ENCODE measurements at places on chromosomes 6 and 20.

DNA sequence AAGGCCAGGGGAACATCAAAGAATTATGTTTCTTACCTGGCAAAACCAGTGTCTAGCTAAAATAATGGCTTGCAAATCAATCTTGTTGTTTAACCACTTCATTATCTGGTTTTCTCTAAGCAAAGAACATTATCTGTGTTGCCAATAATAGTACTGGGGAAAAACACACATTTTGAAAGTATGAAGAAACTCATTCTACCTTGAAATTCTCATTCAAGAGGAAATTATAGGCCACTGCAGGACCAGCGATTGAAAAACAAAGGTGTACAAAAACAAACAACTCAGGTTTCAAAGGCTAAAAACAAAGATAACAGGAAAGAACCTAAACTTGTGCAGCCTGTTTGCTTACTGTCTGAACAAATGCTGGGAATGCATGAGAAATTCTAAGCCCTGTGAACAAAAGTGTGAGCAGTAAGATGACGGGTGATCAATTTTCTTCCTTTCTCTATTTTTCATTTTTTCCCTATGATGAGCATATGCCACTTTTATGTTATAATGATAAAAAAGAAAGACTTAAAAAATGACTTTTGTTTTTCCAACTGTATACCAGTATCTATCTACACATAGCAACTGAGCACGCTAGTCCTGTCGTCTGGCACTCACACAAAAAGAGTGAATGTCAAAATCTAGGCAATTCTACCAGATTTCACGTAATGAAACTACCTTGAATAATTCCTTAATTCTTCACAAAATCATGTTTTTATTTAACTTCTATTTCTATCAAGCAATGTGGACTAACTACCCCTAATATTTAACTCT is 117.9 kb downstream of the SGK1 start:
- no peak for DNase-seq

DNA sequence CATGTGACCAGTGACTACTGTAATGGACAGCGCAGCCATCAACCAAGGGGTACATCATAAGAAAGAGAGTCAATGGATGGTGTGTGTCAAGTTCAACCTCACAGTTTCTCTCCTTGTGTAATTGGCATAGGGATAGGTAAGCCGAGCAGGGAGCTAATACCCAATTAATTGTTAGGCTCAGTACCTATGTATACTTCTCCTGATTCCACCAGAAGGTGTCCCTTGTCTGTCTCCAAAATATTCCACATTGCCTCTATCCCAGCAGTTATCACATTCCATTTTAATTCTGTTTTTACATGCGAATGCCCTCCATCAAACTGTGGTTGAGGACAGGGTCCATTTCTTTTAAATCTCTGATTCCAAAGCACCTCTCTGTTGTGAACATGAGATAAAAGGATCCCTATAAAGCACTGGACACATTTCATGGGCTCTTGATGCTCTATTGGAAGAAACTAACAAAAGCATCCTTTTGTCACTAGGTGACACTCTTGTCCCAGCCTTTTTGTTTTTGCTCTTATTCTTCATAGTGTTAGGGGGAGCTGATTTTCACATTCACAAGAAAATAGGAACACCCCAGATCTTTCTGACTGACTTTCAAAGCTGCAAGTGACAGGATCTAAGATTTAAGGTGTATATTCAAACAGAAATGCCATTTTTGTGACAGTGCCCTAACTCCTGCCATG is 38.9 kb downstream of the FBXO9 start:
- DNase-seq: no peak

GRCh38 chr20:3876676-3877075 is 12.5 kb upstream of the PANK2 start:
- DNase-seq: no peak

DNA sequence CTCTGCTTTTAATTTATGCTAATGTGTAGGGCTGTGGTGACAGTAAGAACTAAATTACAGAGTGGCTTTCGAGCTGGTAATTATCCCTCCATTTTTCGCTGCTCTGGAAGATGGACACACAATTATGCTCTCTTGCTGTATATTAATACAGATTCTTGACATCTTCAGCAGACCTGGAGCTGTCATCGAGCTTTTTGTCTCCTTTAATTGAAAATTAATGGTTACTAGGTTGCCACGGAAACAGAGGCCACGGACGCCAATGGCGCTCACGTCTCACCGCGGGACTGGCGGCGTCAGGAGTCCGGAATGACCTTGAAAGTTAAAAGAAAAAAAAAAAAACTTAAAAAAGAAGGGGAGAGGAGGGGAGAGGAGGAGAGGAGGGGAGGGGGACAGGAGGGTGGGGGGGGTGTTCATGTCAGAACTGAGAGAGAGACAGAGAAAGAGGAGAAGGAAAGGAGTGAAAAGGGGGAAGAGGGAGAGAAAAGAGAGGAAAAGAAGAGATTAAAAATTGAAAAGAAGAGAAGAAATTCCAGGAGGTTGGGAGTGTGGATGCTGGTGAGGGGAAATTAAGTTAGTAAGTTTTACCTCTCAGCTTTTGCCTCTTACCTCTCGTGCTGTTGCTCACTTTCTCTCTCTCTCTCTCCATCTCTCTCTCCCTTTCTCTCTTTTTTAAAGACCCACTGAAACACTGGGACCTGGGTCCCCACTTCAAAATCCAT is 22.1 kb upstream of the FOXP4 start:
- no peak for DNase-seq

DNA sequence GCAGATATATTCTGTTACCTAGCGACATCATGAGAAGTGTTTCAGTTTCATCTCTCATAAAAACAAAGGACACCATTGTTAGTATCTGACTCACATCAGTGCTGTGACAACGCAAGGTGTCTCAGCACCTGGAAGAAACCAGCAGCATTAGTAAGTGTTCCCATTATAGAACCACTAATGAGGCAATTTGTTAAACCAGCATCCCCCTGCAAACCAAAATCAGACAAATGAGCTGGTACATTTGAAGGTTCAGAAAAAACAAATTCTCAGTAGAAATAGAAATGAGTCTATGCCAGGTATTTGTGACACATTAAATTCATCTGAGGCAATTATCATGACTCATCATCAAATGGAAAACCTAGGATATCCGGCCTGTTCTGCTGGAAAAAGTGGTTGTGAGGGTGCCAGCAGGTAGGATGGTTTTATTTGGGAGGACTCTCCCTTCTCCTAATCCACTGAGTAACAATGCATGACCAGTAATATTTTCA is 151.7 kb downstream of the TMEM200A start:
- no peak for DNase-seq

DNA sequence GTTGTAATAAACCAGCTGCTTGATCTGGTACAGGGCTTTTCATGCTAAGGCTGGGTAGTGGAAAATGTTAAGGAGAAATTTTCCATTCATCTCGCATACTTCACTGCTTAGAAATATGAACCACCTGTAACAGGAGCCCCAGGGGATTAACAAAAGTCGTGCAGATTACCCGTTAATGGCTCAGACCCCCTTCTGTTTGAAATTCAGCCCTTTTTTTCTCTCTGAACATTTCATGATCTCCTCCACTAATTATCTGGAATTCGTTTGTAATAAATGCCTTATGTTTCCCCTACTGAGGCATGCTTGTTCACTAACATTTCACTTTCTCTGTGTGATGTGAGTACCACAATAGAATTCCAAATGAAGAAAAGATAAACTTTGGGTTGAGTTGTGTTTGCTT is 336.4 kb upstream of the HSF2 start:
- no peak for DNase-seq

DNA sequence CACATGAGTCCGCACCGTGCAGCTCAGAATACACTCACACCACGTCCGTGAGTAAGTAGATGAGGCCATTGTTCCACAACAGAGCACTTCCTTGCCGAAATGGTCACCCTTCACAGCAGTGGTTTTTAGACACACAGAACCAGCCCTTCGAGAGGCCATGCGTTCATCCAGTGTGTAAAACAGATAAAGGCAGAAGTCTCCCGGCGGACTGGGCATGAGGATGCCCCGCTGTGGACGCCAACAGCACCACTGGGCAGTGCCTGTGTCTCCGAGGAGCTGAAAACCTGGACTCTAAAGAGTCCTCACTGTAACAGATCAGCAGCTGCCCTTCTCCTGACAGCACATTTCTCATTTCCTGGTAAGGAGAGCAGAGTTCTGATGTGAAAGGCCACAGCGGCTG is 75.2 kb downstream of the WDR27 start:
- DNase-seq: no peak

DNA sequence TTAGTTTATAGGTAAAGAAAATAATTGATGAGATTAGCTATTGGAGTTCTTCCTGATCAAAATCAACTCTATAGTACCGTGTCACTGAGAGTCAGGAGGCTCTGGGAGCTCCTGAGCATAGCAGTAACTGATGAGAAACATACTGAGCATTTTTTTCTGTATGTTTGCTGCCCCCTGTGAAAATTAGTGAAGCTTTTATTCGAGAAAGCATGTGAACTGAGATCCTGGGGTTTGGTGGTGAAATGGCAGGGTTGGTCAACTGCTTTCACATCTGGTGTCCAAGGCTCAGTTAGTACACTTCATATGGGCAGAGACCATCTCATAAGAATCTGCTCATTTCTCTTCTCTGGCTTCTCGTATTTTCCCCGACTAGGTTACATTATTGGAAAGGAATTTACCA is 4.1 kb upstream of the ABT1 start:
- no peak for DNase-seq

DNA sequence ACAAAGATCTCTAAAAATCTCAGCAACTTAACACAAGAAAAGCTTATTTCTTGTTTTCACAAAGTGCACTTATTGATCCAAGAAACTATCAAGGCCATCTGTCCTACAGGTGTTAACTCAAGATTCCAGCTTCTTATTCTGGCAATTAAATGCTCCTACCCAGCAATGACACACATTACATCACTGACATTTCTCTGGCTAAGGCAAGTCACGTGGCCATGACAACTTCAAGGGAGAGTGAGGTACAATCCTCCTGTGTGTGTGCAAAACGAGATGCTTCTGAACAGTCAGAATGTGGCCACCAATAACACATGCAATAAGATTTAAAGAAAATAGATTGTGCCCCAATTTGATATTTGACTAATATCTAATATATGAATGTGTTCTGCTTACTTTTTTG is 169.3 kb upstream of the BTBD3 start:
- DNase-seq: no peak

DNA sequence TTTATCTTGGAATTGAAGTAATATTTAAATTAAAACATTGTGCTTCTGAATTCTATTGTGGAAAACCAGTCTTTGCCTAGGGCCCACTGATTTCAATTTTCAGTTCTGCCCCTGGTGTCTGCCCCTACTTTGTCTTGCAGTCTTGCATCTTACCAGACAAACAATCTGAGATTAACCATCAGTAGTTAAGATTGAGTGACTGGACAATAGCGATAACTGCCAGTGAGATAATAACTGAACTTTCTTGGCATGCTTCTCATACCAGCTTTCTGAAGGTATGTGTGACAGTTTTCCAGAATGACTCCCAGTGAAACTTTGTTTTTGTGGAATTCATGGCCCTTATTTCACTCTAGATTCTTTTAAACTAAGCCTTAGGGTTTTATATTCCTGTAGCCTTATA is 53.5 kb downstream of the KCNQ5 start:
- no peak for DNase-seq

DNA sequence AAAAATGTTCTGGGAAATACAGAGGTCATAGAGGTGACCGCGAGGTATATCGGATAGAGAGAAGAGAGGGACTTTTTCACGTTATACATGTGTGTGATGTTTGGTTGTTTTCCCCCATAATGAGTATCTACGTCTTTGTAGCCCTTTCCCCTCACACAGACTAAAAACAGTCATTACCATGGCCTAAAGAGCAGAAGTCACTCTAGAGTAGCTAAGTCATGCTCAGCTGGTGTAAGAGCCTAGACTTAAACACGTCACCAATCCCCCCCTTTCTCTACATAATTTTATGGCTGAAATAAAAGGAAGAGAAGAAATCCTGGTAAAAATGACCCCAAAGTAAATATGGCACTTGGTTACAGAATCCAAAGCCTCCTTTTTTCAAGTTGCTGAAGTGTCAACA is 6.0 kb upstream of the BEND3 start:
- no peak for DNase-seq

DNA sequence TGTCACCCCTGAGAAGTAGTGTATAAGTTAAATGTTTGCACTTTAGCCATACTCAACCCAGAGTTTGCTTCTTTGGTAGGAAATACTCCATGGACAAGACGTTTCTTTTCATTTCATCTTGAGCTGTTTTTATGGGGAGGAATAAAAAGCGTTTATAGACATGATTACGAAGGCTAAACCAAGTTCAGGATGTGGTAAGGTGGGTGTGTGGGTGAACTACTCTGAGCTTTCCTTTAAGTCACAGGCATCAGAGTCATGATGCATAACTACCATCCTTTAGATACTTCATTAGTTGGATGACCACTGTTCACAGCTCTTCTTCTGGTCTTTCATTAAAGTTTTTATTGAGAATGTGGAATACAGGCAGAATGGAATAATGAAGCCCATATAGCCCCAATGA is 48.9 kb downstream of the EBF4 start:
- DNase-seq: peak; percentile 70

- DNase-seq: no peak
Measured at GRCh38 chr20:58212636-58213035, 15.8 kb downstream of the ANKRD60 start.

DNA sequence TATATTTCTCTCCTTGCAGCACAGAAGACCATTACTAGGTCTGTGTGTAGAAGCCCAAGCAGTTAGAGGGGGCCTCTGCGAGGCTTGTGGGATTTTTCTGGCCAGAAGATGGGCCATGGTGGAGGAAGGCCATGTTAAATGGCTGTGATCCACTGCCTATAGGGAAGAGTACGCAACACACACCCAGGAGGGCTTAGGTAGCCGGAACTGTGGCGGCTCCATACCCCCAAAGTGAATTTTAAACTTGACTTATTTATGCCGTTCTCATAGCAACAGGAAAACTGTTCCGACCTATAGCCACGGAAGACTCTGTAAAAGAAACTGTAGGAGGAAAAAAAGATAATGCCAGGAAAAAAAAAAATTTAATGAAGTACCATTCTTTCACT is 69.5 kb downstream of the SLX4IP start:
- no peak for DNase-seq

DNA sequence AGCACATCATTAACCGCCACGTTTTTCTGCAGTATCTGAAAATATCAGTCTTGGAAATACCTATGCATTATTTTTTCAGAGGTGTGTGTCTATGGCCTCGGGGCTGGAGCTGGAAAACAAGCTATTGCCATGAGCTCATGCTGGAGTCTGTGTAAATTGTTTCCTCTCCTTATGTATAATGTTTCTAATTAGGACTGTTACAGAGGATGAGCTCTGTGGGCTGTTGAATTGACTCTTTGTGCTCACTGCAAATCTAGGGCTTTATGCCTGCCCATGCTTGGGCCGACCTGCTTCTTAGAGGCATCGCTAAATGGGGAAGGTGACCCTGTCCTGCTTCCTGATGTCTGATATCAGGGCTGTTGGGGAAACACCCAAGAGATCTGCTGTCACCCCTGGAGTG is 80.8 kb upstream of the SLC22A16 start:
- no peak for DNase-seq

DNA sequence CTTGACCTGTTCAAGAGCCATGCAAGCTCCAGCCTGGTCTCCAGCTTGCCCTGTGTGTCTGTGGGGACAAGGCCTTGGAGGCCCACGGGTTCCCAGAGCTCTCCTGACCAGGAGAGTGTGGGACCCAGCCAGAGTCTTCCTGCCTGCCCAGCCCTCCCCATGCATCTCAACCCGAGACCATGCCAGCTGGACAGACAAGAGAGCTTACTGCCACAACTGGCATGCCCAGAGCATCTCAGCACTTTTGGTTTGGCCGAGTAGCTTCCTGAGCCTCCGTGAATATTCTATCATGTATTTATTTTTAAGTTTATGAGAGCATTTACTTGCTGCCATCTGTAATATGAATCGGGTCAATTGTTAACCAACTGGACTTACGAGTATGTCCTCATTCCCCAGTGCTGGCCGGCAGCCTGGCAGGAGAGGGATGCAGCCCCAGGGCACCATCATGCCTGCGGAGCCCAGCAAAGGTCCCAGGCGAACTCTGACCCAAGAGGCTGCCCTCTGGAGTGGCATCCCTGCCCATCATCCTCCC is 14.9 kb downstream of the IP6K3 start:
- no peak for DNase-seq

Measured in naive thymus-derived CD8-positive, alpha-beta T cell (primary cell).